ENCODE measurements at places on chromosomes 2 and 18. TPM values are rescaled to one million over a fixed set of nuclear protein-coding genes. Genes with fewer than 3 reads are reported as not detected.

The SLC9A2 gene
- total RNA-seq = 3.0 TPM

The OSR1 gene
- 9.3 TPM for total RNA-seq

The CYBRD1 gene
- total RNA-seq = 33.9 TPM

The PMAIP1 gene
- 16.3 TPM for total RNA-seq

The FOXI3 gene
- 0.05 TPM for total RNA-seq

The UGT1A5 gene
- total RNA-seq = 0.13 TPM

Measured in A549 treated with Hydrocortisone at 1 μM for 4 hours (cell line).